ENCODE measurements at places on chromosomes 6 and 20. TPM values are rescaled to one million over a fixed set of nuclear protein-coding genes. Genes with fewer than 3 reads are reported as not detected.

The OPN5 gene
- not detected for total RNA-seq

The NR2E1 gene
- not detected for total RNA-seq

The ZNF311 gene
- total RNA-seq: 0.30 TPM

The CLPSL1 gene
- not detected for total RNA-seq

The MYBL2 gene
- 19.8 TPM for total RNA-seq

The BTNL2 gene
- not detected for total RNA-seq

The CFB gene
- total RNA-seq: 1.3 TPM

The TPX2 gene
- total RNA-seq: 58.2 TPM

The SUN5 gene
- not detected for total RNA-seq

The REM1 gene
- not detected for total RNA-seq

The THEMIS gene
- not detected for total RNA-seq

The ID1 gene
- total RNA-seq: 66.0 TPM

The SIRPA gene
- 8.4 TPM for total RNA-seq

The MAFB gene
- 0.65 TPM for total RNA-seq

The HMGA1 gene
- 287 TPM for total RNA-seq

The SLC18B1 gene
- total RNA-seq: 15.7 TPM

The TINAG gene
- 0.32 TPM for total RNA-seq

The OVOL2 gene
- not detected for total RNA-seq

The NKAIN4 gene
- total RNA-seq: not detected

The PDE7B gene
- 18.8 TPM for total RNA-seq

The SSTR4 gene
- total RNA-seq: not detected

The SCRT2 gene
- not detected for total RNA-seq

The FRK gene
- under 0.01 TPM for total RNA-seq

The CEP57L1 gene
- 26.6 TPM for total RNA-seq

The LHFPL5 gene
- total RNA-seq: not detected

The LRP11 gene
- 24.7 TPM for total RNA-seq

The FOXQ1 gene
- total RNA-seq: not detected

The CMTR1 gene
- 60.6 TPM for total RNA-seq

The MCCD1 gene
- total RNA-seq: not detected

The ZSCAN23 gene
- 0.97 TPM for total RNA-seq

The ASIP gene
- total RNA-seq: not detected

The CST5 gene
- not detected for total RNA-seq

The SIRPD gene
- total RNA-seq: not detected

The ZBTB24 gene
- 8.1 TPM for total RNA-seq

Measured in epithelial cell of umbilical artery (primary cell).